ENCODE measurements at places on chromosomes 13 and 19.

DNA sequence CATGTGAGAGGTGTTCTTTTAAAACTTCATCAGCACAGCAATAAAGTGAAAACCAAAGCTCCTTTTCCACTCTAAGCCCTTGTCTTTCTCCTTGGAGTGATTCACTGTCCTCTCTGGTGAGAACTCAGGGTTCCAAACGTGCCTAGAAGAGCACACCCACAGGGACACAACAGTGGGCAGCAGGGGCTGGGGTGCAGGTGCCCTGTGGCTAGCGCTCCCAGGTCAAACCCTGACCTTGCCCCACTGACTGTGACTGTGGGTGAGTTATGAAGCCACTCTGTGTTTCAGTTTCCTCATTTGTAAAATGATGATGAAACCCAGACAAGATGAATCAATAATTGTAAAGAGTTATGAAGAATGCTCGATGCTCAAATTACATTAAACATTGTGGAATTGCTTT lies 37.6 kb upstream of the IGFL1 start:
- DNase-seq = no peak

- DNase-seq = no peak
These were observed 16.0 kb downstream of the LSM4 start for GRCh38 chr19:18306888-18307260.

GRCh38 chr13:112150352-112150751 lies 83.4 kb downstream of the SOX1 start:
- DNase-seq = no peak

- DNase-seq = peak; percentile 46
These were observed 918 bp upstream of the LHB start for GRCh38 chr19:49017666-49018351.

DNA sequence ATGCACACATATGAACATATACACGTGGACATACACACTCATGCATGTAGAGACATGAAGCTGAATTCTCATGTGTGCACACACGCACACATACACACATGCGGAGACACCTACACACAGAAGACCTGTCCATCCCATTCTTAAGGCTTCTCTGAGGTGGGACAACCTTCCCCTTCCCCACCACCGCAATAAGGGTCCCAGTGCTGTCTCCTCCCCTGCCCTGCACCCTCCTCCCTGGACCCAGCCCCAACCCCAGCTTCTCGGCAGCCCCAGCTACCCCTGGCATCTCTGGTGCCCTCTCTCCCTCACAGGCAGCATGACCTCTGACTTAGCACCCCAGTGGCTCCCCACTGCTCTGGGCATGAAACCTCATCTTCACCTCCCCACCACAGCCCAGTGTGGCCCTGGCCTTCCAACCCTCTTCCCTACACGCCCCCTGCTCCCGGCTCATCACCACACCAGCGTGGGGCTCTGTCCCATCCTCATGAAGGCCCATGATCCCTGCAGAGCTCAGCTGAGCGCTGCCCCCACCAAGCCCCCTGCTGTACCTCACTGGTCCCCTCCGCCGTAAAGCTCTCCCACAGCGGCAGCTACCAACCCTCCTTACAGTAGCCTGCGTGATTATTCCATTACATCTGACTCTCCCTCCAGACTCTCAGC lies 204.1 kb upstream of the ZNF536 start:
- DNase-seq = no peak

- DNase-seq = no peak
These were observed 280.7 kb upstream of the MIR17HG start for GRCh38 chr13:91066745-91067144.

- DNase-seq = no peak
These were observed 2041.4 kb downstream of the PCDH9 start for GRCh38 chr13:65188721-65189120.

DNA sequence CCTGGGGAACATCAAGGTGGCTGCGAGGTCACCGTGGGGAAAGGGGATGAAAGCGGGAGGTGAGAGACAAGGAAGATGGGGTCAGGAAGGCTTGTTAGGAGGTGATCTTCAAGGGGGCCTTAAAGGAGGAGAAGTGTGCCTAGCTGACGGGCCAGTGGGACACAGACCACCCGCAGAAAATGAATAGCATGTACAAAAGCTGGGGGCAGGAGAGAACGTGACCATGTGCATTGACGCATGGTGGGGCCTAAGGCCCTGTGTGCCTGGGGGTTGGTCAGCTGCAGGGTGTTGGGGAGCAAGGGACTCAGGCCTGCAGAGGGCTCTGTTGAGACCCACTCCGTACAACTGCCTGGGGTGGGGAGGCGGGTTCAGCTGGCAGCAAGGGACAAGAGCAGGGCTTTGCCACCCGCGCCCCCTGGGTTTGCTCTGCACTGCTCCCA lies 5.9 kb downstream of the RAB8A start:
- no peak for DNase-seq

- DNase-seq = no peak
These were observed 1677.7 kb downstream of the OLFM4 start for GRCh38 chr13:54706336-54706735.

GRCh38 chr13:24172071-24172470 lies 11.6 kb downstream of the SPATA13 start:
- DNase-seq = no peak

- DNase-seq = no peak
These were observed 18.9 kb upstream of the LRP3 start for GRCh38 chr19:33175156-33175782.

GRCh38 chr13:55440465-55441085 lies 1700.1 kb upstream of the PRR20A start:
- DNase-seq = no peak

DNA sequence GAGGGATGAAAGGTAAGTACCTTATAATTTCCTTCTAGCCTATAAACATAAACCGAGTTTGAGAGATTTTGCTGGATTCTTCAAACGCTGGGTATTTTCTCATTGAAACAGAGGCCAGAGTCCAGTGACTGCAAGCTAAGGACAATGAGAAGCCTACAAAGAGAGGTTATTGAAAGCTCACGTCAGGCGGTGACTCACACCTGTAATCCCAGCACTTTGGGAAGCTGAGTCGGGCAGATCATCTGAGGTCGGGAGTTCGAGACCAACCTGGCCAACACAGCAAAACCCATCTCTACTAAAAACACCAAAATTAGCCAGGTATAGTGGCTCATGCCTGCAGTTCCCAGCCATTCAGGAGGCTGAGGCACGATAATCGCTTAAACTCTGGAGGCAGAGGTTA lies 15.0 kb upstream of the ZNF69 start:
- no peak for DNase-seq

DNA sequence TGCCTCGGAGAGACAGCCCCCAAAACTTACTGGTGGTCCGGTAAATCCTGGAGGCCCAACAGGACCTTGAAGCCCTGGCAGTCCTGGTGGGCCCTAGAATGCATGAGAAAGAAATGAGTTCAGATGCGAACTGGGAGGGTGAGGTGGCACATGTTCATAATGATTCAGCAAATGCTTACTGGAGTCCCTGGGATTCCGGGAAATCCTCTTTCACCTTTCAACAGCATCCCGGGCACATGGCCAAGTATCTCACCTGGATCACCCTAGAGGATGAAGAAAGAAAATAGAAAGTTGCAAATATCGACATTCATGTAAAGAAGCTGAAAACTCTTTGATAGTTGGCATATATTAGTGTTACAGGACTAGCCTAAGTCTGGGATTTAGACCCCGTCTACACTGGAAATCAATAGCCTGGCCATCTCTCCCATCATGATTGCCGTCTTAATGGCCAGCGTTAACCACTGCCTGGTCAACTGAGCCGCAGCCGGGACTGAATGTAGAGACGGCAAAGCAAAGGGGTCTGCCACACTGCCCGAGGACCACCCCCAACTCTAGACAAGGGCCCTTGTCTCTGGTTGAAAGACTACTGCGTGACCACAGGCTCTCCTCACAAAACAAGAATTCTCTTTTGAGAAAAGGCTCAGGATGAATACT lies 96.9 kb downstream of the COL4A1 start:
- DNase-seq = no peak

DNA sequence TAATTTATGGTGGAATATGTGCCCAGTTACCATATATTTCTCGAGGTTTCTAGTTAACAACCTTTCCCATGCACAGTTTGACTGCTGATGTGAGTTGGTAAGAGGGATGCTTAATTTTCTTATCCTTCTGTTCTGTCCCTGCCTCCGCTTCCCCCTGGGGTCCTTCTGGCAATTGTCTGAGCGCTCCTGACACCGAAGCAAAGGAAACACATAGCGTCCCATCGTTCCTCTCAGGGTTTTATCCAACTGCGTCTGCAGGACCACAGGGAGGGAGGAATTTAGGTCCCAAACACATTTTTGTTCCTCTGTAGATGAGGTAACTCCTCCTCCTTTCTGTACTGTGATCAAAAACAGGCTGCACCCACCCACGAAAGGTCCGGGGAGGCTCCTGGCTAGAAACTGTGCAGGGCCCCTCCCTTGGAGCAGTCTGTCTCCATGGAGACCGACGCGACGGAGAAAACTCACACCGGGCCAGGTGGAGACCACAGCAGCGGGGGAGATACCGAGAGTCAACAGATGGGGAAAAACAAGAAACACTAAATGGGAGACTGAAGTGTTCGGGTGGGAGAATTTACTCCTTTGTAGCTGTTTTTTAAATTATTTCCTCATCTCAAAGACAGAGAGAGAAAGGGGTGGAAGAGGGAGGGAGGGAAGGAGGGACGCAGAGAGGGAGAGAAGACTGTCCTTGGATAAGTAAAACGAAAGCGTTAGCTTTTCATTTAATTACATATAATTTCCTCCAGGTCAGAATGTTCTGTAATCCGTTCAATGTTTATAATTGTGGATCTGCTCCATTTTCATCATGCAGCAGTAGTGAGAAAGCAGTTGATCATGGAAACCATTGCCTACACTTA lies 191.8 kb upstream of the NBEA start:
- no peak for DNase-seq

DNA sequence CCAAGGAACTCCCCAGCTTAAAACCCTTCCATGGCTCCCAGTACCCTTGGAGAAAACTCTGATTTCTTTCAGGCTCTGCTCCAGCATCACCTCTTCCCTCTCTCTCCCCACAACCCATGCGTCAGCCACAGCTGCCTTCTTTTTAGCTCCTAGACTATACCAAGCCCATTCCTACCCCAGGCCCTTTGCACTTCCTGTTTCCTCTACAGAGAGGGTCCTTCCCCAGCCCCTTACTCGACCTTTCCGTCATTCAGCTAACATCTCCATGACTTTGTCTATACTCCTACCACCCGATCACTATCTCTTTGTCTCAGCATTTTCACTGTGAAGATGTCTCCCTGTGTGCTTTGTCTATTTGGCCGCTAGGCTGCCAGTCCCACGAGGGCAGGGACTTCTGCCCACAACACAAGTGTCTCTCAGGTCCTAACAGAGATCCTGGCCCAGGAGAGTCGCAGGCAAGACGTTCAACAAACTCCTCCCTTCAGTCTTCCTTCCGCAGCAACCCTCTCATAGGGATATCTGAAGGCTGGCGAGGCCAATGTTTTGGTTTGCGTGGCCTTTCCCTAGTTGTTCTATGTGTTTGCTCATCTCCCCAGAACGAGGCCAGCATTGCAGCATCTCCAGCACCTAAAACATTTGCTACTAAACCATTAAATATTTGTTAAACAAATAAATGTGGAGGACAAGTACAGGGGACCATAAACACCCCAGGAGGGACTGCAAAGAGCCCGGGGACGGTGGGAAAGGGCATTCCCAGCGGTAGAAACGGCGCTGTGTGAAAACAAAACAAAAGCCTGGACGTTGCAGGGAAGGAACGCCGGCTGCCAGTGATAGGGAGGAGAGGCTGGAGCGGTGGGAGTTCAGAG lies 816 bp downstream of the CCNP start:
- DNase-seq = no peak

DNA sequence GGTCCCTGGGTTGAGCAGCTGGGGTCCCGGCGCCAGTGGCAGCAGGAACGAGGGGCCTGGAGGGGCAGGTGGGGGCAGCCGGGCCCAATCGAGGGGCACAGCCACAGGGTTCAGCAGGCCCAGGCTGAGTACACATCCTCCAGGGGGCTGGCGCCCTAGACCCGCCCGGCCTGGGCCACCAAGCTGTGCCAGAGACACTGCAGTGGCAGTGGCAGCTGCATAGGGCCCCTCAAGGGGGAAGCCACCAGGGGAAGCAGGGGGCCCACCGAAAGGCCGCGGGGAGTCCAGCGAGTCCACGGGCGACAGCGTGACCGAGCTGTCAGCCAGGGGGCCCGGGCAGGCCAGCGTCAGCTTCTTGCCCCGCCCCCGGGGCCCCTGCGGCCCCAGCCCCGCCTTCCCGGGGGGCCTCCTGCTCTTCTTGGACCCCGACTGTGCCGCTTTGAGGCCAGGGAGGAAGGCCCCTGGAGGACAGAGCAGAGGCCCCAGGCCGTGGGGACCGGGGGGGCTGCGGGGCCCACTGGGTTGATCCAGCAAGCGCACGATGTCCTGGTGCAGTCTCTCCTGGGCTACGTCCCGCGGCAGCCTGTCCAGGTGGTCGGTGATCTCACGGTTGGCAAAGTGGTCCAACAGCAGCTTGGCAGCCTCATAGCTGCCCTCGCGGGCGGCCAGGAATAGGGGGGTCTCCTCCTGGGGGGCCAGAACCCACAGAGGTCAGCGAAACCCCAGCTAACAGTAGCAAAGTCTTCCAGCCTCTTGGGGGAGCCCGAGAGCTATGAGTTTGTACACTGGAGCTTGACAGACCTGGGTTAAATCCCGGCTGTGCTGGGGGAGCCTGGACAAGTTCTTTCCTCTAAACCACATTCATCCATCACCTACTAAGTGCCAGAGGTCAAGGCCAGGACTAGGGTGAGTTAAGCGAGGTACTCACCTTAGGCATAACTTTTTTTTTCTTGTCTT lies 39.5 kb downstream of the NOTCH3 start:
- no peak for DNase-seq

DNA sequence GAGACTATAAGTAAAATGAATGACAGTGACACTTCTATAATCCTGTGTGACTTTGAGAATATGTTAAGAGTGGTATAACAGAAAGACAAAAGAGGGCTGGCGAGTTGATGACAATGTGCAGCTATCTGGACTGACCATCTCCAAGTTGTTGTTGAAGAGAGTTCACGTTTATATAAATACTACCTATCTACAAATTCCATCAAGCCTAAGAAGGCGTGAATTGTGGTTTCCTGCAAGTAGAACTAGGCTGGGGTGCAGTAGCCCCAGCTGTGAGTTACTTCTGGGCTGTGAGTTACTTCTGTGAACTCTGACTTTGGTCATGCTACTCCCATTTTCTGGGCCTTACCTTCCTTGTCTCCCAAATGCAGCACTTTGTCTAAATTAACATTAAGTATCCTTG lies 561.0 kb downstream of the TBC1D4 start:
- no peak for DNase-seq
